ENCODE measurements at places on chromosomes 1 and 21.

- no peak for DNase-seq
Measured at GRCh38 chr1:51303315-51303714, 27.0 kb downstream of the TTC39A start.

- no peak for DNase-seq
Measured at GRCh38 chr21:44261675-44262295, at the start of gene DNMT3L. TSS of gene DNMT3L (minus strand) at chr21:44261897. CDS start at chr21:44261259, 638 bp downstream.

GRCh38 chr1:5617546-5617945 is 374.7 kb downstream of the NPHP4 start:
- DNase-seq: no peak

GRCh38 chr21:42172596-42173483 is 46.1 kb upstream of the ABCG1 start:
- no peak for DNase-seq

DNA sequence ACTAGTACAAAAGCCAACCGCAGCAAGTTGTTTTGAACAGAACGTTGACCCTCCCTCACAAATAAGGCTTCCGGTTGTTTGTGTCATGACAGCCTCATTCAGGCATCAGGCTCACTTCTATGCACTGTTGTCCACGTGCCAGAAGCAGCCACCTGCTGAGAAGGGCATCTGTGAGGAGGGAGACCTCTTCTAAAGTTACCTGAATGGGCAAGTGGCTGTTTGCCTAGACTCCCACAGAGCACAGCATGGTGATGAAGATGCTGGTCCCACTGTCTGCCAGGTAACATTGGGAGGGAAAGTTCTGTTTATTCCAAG is 176.1 kb downstream of the CLIC6 start:
- no peak for DNase-seq

GRCh38 chr21:33443194-33443593 is 36.6 kb downstream of the TMEM50B start:
- DNase-seq: no peak

- no peak for DNase-seq
Measured at GRCh38 chr1:8717148-8717547, 100.3 kb downstream of the RERE start.

All from ELR (cell line).